ENCODE measurements at places on chromosomes 7 and 10.

GRCh38 chr7:92737706-92738105 lies 98.7 kb downstream of the CDK6 start:
- no peak for DNase-seq

- DNase-seq = no peak
These were observed 33.9 kb downstream of the SHH start for GRCh38 chr7:155778349-155778748.

DNA sequence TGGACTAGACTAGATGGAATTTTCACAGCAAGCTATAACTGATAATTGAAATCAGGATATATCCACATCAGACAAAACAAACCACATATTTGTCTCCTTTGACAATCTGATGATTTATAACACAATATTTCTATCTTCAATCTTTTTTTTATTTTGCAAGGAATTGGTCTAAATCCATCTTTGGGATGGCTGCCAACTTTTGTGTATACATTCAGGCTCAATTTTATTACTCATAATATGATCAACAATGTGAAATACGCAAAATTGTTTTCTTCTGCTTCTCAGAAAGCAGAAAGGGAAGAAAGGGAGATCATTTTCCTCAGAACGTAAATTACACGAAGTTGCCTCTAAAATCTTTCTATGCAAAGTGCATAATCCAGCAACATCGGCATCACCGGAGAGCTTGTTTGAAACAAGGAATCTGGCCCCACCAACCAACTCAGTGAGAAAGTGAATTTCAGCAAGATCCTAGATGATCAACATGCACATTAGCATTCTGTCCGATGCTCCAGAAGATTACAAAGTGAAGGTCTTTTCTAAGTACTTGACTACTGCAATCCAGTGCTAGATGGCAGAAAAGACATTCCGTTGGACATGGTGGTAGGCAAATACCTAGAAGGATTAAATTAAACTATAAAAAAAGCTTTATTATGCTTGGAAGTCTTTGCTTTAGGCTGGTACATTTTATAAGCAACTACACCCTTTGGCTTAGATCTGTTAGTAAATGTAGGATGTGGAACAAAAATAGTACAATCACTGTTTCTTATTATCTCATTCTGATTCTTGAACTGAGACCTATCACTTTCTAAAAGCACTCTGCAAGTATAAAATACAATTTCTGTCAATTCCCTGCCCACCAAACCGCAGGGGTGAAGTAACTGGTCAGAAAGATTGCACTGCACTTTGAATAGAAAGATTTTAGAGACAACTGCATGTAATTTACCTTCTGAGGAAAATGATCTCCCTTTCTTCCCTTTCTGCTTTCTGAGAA lies 126.4 kb upstream of the RSU1 start:
- no peak for DNase-seq

DNA sequence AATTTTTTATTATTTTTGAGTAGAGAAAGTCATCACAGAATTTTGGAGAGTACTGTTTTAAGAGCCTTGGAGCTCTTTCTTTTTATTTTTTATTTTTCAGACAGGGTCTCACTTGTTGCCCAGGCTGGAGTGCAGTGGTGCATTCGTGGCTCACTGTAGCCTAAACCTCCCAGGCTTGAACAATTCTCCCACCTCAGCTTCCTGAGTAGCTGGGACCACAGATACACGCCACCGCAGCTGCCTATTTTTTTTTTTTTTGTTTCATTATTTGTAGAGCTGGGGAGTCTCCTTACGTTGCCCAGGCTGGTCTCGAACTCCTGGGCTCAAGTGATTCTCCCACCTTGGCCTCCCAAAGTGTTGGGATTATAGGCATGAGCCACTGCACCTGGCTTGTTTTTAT lies 10.6 kb downstream of the CPA4 start:
- DNase-seq = no peak

Measured in foreskin keratinocyte (primary cell).